ENCODE measurements at places on chromosomes 1 and 21. TPM values are rescaled to one million over a fixed set of nuclear protein-coding genes. Genes with fewer than 3 reads are reported as not detected.

FAM72B gene
- polyA plus RNA-seq: 0.08 TPM

NLRP3 gene
- polyA plus RNA-seq: 7.2 TPM

NPL gene
- 8.2 TPM for polyA plus RNA-seq

MTMR11 gene
- 2.1 TPM for polyA plus RNA-seq

TNNT2 gene
- polyA plus RNA-seq: 0.91 TPM
